Amniotic stem cell (primary cell): ENCODE measurements at places on chromosomes 6 and 20.

GRCh38 chr6:139378882-139379341, 4.5 kb upstream of the CITED2 start:
- DNase-seq: no peak

GRCh38 chr6:109239651-109240321, 142.5 kb downstream of the CD164 start:
- DNase-seq: no peak

DNA sequence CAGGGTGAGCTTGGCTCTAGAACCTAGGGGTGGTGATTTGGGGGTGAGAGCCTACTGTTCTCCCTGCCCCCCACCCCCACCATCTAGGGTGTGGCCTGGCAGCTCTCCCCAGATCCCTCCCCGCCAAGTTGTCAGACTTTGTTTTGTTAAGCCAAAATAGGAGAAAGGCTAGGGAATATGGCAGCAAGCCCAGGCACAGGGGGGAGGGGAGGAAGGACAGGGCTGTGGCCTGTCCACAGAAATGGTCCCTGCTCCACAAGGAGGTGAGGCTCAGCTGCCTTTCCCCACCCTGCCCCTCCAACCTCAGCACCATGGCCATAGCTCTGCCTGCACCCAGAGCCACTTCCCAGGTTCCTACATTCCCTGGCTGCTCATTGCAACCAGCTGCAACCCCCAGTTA, 17.2 kb downstream of the SCUBE3 start:
- no peak for DNase-seq

GRCh38 chr6:34990971-34991560, 102.0 kb downstream of the ANKS1A start:
- no peak for DNase-seq

GRCh38 chr6:81696524-81696923, 56.0 kb downstream of the TENT5A start:
- no peak for DNase-seq

DNA sequence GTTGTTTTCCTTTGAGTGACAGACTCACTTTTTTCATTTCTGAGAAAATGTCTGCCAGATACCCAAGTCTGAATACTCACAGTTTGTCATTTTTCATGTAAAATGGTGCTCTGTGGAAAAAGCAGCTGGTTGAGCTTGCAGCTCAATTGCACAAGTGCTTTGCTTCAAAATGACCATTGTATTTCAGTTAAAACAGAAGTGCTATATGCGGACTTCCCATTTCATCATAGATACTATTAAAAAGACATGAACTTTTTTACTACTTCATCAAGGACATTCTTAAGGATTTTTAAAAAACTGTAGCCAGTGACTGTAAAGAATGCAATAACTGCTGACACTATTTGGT, 61.5 kb downstream of the KCNS1 start:
- DNase-seq: no peak

GRCh38 chr6:4280031-4280430, 144.7 kb upstream of the ECI2 start:
- DNase-seq: no peak

DNA sequence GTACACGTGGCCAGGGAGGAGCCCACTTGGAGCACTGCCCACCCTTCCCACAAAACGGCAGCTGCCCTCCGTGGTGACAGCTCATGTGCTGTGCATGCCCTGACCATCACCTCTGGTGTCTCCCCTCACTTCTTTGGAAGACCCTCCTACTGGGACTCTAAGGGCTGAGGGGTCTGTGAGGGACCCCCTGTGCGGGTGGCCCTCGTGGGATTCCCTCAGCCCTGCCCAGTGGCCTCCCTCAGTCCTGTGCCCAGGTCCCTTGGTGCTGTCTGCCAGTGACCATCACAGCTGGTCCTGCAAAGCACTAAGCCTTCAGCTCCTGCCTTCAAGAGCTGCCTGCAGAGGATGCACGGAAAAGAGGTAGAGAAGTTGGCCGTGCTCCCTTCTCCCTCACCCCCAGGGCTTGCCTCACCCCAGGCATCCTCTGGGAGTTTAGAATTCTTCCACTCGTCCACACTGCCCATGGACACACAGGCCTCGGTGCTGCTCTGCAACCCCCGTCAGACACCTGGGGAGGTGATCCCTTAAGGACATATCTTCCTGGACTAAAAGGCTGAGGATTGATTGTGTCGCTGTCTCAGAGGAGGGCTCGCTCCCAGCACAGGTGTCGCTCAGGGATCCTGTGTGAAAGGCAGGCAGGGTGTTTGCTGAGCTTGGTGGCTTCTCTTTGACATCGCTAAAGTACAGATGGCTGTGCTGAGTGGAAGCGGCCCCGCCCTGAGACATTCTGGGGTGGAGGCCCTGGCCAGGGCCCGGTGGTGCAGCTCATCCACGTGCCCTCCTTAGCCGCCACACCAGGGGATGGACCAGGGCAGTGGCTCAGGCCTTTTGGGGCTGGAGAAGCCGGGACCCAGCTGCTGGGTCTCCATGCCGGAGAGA, 119.5 kb upstream of the FRMD1 start:
- no peak for DNase-seq

DNA sequence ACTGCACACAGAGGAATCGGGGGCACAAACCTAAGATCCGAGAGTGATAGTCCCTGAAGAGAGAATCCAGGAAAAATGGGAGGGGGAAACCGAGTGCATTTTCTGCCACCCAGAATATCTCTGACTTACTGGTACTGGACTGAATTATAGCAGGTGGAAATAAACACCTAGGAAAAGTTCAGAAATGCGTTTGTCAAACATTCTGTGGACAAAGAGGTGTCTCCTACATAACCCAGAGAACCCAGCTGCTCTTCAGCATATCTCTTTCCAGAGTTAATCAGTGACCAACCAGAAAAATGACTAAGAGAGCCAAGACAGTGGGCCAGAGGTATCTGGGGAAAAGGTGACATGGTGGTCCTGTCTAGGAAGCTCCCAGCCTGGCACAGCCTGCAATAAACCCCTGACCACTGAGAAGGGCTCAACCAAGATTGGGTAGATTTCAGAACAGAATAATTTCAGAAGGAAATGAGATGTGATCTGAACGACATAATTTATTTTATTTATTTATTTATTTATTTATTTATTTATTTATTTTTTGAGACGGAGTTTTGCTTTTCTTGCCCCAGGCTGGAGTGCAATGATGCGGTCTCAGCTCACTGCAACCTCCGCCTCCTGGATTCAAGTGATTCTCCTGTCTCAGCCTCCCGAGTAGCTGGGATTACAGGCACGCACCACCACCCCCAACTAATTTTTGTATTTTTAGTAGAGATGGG, 6.0 kb upstream of the VNN1 start:
- DNase-seq: no peak

GRCh38 chr6:153083869-153084268, 47.2 kb downstream of the RGS17 start:
- no peak for DNase-seq

DNA sequence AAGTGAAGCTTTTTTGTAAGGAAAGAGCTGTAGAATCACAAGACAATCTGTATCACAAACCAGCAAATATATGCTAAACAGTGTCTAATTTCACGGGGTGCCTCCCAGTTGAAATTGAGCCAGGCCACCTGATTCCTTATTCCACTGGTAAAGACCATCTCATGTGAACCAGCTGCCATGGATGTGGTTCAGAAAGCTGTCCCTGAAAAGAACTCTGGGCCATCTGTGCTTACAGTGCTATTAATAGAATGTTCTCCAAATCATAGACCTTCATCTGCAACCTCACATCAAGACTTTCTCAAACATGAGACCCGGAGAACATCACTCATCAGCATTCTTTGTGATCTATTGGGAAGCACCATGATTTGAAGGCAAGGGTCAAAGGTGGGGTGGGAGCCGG, 89.7 kb downstream of the FBXO5 start:
- no peak for DNase-seq

DNA sequence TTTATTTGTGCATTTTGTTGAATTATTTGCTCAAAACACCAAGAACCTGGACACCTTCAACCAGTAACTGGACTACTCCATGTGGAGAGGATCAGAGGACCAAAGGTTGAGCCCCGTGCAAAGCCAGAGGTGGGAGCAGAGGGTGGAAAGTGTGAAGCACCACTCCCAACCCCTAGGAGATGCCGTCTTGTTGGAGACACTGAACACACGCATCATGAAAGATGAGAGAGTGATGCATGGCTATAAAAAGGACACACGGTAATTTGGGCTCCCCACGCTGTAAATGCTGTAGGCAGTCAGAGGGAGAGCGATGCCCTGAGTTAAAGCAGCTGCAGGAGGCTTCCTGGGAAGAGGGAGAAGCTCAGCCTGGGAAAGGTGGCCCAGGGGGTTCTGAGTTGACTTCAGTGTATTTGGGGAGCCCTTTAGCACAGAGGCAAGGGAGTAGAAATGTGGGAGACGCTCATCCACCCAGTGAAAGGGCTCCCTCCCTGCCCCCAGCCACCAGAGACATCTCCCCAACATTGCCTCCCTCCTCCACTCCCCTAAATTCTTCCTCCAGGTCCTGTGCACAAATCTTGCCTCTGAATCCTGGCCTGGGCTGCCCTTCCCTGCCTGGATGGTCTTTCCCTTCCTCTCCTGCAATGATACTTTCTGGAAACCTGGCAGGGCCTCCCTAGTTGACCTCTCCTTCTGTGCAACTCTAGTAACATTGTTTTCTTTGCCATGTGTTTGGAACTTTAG, 55.8 kb upstream of the IYD start:
- DNase-seq: no peak

DNA sequence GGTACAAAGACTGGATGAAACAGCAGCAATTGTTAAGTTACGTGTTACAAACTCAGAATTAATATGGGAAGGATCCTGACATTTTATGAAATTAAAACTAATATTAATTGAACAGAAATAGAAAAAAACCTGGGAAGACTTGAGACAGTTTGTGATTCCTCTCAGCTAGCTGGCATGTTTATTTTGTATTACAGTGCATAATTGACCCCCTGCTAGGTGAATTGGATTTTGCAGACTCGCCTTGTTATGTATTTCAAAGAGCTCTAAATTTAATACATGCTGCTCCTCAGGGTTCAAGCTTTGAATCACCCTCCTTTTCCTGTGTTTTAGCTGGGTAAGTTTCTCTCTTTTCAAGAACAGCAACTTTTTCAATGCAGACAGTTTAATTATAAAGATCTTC, 339.4 kb downstream of the PLCB1 start:
- no peak for DNase-seq

DNA sequence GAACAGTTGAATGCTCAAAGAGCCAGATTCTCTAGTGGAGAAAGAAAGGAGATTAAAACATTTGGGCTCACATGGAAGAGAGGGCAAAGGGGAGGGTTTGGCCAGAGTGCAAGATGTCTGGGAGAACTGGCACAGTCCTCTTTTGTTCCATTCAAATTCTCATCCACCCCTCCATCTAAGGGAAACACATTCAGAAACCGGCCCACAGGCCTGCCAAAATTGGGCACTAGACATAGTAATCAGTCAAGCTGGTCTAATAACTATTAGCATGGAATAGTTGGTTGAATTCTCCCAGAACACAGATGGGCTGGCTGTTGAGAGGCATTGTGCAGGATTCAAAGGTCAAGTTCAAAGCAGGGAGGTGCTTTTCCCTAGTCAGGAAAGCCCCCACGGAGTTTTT, 341.4 kb upstream of the IRAK1BP1 start:
- DNase-seq: no peak

DNA sequence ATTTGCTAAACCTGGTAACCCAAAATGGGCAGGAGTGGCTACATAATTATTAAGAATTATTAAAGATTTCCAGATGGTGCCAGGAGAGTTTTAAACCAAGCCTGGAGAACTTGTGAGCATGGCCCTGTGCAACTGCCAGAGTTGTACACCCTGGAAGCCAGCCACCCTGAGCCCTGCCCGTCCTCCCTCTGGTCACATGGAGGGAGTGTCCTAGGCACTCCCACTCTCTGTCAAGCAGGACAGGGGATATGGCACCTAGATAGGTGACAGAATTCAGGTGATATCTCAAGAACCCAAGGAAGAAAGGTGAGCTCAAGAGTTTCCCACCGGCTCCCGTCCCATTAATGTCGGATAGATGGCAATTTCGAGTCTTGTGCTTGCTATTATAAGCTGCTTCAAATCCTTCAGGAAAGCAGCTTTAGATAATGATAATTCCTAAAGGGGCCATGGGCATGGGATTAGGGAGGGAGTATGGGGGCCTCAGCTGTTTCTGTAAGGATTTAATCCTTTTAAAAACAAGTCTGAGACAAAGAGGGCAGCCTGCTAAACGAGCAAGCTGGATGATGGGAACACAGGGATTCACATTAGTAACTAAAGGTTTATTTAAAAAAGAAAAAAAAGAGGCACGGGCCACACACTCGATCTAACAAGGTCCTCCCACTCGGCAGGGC, 169.1 kb downstream of the BMP7 start:
- no peak for DNase-seq

- no peak for DNase-seq
These were observed 85.6 kb upstream of the KHDRBS2 start for GRCh38 chr6:62371453-62372210.

DNA sequence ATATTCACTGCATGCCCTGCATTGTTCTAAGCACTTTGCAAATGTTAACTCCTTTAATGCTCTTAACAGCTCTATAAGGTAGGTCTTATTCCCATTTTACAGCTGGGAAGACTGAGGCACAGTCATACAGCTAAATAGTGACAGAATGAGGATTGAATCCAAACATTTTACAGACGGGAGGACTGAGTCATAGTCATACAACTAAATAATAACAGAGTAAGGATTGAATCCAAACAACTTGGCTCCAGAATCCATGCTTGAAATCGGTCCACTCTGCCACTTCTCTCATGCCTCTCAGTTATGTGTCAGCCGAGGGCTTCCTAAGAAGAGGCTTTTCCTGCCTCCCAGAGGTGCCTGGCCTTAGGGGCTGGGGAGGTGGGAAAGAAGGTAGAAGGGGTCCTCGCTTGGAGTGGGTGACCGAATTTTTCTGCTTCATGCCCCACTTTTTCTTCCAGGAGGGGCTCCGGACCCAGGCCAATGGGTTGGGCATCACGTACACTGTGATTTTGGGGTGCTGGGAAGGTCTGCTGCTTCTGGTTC, 137.4 kb upstream of the RNF24 start:
- DNase-seq: no peak

GRCh38 chr6:137104926-137105325, 60.2 kb upstream of the IL20RA start:
- no peak for DNase-seq

- DNase-seq: no peak
These were observed 57.4 kb upstream of the BMP2 start for GRCh38 chr20:6709910-6710595.
